ENCODE measurements at places on chromosomes 4 and X. TPM values are rescaled to one million over a fixed set of nuclear protein-coding genes. Genes with fewer than 3 reads are reported as not detected.

AGTR2 gene
- polyA plus RNA-seq: not detected

SH3D19 gene
- 2.4 TPM for polyA plus RNA-seq

CLIC2 gene
- 0.76 TPM for polyA plus RNA-seq

MMRN1 gene
- 1.1 TPM for polyA plus RNA-seq

XAGE2 gene
- not detected for polyA plus RNA-seq

CASP3 gene
- 11.8 TPM for polyA plus RNA-seq

GABRB1 gene
- not detected for polyA plus RNA-seq

VCX2 gene
- not detected for polyA plus RNA-seq

Data from CD4-positive, CD25-positive, alpha-beta regulatory T cell (primary cell).